ENCODE measurements at places on chromosomes 7 and 10.

DNA sequence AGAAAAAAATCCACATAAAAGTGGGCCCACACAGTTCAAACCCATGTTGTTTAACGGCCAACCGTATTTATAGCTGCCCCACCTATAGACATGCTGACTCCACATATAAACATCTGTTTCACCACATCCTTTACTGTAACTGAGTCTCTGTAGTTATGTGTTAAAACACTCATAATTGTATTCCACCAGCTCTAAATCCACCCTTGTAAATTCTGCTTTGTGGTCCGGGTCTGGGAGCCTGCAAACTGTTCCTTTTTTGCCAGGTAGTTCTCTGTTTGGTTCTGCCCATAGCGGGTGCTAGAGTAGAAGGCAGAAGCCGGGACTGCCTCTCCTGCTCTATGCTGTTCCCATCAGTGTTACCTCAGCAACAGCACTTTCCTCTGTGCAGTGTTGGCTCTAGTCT is 20.2 kb upstream of the FHIP2A start:
- no peak for DNase-seq

- DNase-seq: no peak
These were observed 172.7 kb downstream of the CACNA2D1 start for GRCh38 chr7:82270870-82271269.

DNA sequence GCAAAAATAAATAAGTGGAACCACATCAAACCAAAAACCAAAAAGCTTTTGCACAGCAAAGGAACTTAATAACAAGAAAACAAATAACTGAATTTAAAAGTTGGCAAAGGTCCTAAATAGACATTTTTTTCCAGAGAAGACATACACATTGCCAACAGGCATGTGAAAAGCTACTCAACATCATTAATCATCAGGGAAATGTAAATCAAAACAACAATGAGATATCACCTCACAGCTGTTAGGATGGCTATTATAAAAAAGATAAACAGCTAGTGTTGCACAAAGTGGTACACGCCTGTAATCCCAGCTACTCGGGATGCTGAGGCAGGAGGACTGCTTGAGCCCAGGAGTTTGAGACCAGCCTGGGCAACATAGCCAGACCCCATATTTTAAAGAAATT is 2.2 kb upstream of the SUN3 start:
- no peak for DNase-seq

GRCh38 chr7:120221666-120222065 is 51.3 kb upstream of the KCND2 start:
- no peak for DNase-seq

- no peak for DNase-seq
These were observed 384.9 kb upstream of the PFKP start for GRCh38 chr10:2682491-2682890.

DNA sequence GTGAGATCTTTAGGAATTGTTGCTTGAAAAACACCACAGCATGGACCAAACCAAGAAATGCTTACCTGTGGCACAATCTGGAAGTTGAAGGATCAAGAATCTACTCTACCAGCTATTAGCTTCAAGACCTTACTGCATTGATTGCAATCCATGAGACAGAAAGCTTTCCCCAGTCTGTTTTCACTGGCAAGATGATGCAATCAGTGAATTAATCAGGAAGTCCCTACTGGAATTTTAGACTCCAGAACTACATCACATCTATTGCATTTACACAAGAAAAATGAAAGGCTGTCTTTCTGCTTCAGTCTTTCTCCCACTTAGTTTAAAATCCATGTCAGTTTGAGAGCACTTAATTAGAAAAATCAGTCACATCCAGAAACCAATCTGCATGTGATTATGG is 191.7 kb downstream of the TFEC start:
- DNase-seq: no peak

GRCh38 chr7:42029405-42029804 is 207.6 kb downstream of the GLI3 start:
- DNase-seq: no peak

DNA sequence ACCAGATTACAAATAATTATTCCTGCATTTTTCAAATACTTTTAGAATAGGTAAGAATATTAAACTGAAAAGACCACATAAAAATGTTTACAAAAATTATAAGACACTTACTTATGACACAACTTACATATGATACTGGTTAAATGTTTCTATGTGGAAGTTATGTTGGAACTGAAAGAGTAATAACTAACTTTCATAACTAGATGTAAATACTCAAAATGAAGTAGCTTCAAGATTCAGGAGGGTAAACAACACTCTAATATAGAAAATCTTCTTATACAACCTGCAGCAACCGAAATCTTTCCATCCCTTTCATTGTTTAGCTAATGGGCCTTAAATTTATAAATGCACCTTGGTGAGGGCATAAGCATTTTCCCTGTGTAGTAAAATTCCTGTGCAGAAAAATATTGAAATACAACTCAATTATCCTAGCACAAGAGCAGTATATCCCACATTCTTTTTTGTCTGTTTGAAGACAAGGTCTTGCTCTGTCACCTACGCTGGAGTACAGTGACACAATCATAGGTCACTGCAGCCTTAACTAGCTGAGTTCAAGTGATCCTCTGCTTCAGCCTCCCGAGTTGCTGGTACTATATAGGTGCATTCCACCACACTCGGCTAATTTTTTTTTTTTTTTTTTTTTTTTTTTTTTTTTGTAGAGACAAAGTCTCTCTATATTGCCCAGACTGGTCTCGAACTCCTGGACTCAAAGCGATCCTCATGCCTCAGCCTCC is 14.8 kb upstream of the RNF148 start:
- no peak for DNase-seq

- no peak for DNase-seq
These were observed 517 bp downstream of the ITGB1 start for GRCh38 chr10:32957341-32958084.

DNA sequence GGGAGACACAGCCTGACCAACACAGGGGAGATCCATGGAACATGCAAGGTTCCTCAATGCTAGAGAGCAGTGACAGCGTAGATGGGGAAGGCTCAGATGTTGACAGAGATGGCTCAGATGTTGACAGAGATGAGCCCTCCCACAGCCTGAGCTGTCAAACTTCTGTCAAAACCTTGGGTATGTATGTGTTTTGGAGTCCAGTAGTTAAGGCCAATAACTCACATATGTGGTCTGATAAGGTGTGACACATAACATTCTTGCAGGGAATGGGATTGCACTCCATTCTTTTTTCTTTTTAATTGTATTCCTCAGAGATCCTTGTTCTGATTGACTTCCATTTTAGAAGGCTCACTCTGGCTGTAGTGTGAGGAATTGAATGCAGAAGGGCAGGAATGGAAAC is 136.3 kb downstream of the C1GALT1 start:
- no peak for DNase-seq

- DNase-seq: no peak
These were observed 605.1 kb downstream of the SORCS1 start for GRCh38 chr10:106559442-106559841.

DNA sequence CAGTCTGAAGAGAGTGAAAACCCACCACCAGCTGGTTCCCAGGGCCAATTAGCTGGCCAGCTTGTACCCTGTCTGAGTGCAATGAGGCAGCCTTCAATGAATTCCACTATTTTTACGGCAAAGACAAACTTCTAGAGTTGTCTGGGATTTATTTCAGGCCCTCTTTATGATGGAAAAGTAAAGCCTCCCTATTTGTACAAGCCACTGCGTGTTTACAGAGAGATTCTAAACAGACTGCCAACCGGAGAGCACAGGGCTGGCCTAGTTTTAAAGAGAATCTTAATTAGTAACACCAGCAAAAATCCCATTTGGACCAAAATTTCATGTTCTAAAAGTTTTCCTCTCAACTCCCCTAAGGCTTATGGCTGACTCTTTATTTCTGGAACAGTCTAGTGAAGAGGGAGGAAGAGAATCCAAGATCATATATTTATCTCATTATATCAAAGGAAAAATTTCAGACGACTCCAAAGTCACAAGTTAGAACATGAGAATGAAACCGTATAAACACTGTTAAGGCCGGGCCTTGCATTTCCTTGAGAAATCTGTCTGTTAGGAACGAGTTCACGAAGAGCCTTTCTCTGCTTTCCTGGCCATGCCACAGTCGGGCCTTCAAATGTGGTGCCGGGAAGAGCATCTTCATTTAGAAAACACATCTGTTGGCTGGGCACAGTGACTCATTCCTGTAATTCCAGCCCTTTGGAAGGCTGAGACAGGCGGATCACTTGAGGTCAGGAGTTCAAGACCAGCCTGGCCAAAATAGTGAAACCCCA is 724.6 kb upstream of the NRP1 start:
- no peak for DNase-seq

DNA sequence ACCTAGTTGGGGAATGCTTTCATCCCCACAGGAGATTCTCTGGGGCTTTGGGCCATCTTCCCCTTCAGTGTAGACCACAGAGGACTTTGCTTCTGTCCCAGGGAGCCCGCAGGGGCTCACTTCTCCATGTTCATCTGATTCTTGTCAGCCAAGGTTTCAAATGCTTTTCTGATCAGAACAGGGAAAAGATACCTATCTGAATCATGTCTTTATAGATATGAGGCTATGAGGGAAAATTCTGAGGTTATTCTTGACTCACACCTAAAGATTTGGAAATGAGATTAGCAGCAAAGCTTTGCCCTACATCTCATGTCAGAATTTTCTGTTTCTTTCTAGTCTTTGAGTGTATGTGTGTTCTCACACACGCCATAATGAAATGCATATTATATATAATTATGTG is 53.3 kb downstream of the FIGNL1 start:
- DNase-seq: no peak

DNA sequence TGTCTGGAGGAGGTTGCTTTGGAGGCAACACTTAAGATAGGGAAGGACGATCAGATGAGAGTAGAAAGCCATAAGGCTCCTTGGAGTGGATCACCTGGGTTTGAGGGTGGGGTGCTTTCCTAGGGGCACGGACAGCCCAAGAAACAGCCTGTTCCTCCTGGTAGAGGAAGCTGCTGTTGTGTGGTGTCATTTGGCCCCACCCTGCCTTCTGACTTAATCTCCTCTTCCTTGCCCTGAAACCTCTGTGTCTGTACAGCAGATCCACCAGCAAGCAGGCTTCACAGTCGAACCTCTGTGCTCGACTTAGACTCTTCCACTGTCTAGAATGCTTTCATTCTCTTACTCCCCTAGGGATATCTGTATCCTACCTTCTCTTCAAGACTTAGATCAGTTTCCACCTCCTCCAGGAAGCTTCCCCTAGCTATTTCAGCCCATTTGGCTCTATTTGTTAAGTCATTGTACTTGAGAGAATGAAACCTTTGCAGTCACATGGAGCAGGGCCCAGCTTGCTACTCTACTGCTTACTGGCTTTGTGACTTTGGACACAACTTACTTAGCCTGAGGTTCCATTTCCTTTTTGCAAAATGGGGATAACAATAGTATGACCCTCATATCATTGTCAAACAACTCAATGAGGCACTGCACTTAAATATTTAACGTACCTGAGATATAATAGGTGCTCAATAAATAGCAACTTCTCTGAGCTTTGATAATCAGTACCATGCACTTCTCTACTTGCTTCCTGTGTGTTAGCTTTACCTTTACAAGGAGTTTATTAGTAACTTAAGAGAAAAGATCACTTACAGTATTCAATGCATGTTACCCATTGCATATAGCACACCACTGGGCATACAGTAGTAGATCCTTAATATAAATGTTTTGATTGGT is 5.0 kb downstream of the MXI1 start:
- DNase-seq: no peak
